ENCODE measurements at places on chromosomes 13 and 19.

DNA sequence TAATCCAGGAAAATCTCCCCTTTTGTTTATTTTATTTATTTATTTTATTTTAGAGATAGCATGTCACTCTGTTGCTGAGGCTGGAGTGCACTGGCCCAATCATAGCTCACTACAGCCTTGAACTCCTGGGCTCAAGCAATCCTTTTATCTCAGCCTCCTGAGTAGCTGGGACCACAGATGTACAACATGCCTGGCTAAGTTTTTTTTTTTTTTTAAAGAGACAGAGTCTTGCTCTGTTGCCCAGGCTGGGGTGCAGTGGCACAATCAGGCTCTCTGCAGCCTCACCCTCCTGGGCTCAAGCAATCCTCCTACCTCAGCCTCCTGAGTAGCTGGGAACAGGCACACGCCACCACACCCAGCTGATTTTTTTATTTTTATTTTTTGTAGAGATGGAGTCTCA lies 6.3 kb upstream of the PDCD2L start:
- peaks cover 21% of the 10 kb centered on the region for H3K36me3 ChIP-seq
- no peak for DNase-seq
- no peaks in the 10 kb centered on the region for H3K4me1 ChIP-seq

- no peak for DNase-seq
- H3K4me3 ChIP-seq = no peak overlapping the region
- H3K27me3 ChIP-seq = no peaks in the 10 kb centered on the region
These were observed 646.0 kb upstream of the SLITRK6 start for GRCh38 chr13:86445206-86445605.

- H3K27me3 ChIP-seq = no peaks in the 10 kb centered on the region
- H3K4me3 ChIP-seq = no peak overlapping the region
- no peaks in the 10 kb centered on the region for H3K4me1 ChIP-seq
- peaks cover 11% of the 10 kb centered on the region for H3K36me3 ChIP-seq
- no peak for DNase-seq
- H3K27ac ChIP-seq = no peak overlapping the region
These were observed 11.3 kb downstream of the PRKCSH start for GRCh38 chr19:11446652-11447301.

DNA sequence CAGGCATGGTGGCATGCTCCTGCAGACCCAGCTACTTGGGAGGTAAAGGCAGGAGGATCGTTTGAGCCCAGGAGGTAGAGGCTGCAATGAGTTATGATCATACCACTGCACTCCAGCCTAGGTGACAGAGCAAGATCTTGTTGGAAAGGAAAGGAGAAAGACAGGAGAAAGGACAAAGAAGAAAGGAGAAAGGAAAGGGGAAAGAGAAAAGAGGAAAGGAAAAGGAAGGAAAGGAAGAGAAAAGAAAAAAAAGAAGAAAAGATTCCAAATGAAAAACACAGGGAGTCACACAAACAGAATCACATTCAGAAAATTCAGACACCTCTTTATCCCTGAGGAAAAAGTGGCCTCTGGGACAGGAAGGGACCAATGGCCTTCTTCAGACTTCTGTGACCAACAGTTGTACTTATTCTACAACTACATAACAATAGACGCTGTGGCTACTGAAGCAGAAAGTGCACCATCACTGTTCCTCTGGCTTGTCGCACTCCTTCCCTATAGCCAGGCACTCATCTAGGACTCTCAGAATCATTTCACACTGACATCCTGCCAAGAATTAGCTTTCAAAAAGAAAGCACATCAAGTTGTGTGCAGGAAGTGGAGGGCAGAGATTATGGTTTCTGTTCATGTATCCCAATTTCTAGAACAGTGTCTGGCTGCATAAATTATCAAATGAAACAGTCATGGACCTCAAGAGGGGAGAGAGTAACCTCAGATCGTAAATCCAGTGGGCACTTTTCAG lies 5.9 kb downstream of the MTMR6 start:
- no peaks in the 10 kb centered on the region for H3K36me3 ChIP-seq
- no peaks in the 10 kb centered on the region for H3K27me3 ChIP-seq
- no peak overlapping the region for H3K4me3 ChIP-seq
- H3K27ac ChIP-seq = no peak overlapping the region
